ENCODE measurements at places on chromosomes 13 and 19.

- DNase-seq = no peak
Measured at GRCh38 chr13:59770451-59770850, 393.3 kb downstream of the DIAPH3 start.

DNA sequence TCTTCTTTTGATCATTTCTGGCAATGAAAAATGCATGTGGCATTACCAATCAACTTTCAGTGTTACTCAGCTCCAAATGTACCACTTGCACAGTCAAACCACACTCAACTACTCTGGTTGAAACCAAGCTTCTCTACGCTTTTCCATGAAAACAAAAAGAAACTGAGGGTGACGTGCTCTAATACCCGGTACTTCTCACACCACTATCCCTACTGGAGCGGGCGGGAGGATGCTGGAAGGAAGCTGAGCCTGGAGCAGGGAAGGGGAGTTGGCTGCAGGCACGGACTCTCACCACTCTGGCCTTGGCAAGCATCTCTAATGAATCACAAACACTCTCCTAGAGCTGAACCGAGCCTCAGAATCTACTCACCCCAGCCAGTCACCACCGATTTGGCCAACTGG lies 48.2 kb downstream of the STK24 start:
- DNase-seq = no peak

DNA sequence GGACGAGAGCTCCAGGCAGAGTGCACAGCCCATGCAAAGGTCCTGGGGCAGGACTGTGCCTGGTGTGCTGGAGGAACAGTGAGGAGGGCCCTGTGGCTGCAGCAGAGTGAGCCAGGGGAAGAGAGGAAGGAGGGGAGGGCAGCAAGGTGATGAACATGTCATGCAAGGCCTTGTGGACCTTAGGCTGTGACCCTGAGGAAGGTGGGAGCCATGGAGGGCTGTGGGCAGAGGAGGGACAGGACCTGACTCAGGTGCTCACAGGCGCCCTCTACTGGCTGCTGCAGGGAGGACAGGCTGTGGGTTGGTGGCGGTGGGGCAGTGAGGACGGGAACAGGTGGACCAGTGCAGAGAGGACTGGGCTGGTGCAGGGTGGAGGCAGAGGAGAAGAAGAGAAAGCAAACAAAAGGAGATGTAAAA lies 170.3 kb downstream of the PTPRS start:
- no peak for DNase-seq

- DNase-seq = no peak
Measured at GRCh38 chr13:110015253-110015652, 228.9 kb upstream of the IRS2 start.

DNA sequence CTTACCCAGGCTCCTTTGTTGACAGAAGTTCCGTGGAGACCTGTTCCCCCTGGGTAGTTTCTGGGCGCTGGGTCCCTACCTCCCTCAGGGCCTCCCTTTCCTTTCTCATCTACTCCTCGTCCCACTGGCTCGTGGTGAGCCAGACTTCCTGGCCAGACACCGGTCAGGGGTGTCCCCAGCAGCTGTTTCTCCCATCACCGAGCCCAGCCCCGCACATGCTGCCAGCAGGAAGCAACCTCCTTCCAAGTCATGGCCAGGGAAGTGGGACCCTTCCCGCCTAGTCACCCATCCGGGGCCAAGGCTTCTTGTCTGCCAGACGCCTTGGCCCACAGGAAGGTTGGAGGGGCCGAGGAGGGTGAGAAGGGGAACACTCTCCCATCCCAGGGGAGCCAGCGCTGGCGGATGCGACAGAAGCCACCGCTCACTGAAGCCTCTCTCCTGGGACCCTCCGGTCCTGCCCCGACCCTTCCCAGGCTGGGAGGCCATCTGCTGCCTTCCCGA lies 5.7 kb downstream of the PAK4 start:
- no peak for DNase-seq

DNA sequence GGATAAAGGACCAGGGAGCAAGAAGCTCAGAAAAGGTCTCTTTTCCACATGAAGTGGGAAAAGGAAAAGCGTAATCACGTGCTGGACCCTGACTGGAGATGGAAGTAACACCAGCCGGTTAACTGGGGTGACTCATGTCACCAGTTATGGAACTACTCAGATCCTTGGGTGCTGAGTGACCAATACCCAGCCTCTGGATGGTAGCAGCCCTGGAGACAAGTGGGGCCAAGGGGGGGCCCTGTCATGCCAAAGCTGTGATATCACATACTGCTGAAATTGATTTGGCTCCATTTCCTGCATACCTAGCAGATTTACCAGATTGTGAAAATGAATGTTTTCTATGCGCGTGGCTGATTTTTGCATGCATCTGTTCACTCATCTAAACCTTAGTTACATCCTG lies 158.9 kb downstream of the ZIC5 start:
- DNase-seq = no peak

GRCh38 chr13:76293751-76294150 lies 592.5 kb downstream of the KCTD12 start:
- no peak for DNase-seq

Measured in esophagus squamous epithelium (tissue), 5 donors.